ENCODE measurements at places on chromosomes 7 and 10.

- no peak for DNase-seq
Observed at GRCh38 chr7:146319629-146320028, 203.0 kb downstream of the CNTNAP2 start.

- no peak for DNase-seq
Observed at GRCh38 chr10:77899690-77900089, 26.9 kb downstream of the DLG5 start.

GRCh38 chr7:103766660-103767059, 222.8 kb downstream of the RELN start:
- no peak for DNase-seq

DNA sequence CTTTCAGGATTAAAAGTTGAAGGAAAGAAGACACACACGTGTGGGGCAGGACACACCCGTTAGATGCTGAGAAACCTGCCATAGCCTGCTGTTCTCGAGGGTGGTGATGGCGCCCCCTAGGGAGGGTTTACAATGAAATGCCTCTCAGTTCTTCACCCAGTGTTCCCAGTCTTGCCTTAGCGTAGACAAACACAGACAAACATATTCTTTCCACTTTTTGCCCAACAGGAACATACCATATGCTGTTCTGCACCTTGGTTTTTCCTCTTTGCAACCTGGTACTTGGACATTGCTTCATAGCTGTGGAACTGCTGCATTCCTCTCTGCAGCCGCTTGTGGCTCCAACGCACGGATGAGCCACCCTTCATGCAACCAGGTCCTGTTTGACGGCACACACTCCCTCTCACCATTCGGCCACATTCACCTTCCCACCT, 23.3 kb upstream of the HSPA12A start:
- DNase-seq = no peak

GRCh38 chr10:47179291-47179647, 120.7 kb upstream of the GDF10 start:
- DNase-seq = no peak

DNA sequence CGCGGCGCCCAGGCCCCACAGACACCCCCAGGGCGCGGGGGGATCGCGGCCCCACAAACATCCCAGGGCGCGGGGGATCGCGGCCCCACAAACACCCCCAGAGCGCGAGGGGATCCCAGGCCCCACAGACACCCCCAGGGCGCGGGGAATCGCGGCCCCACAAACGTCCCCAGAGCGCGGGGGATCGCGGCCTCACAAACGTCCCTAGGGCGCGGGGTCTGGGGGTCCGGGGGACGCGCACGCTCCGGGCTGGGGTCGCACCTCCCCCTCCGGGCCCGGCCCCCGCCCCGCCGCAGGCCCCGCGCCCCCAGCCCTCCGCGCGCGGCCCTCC, 382 bp downstream of the DIP2C start:
- no peak for DNase-seq

All from stimulated activated CD4-positive, alpha-beta T cell treated with anti-CD3 and anti-CD28 coated beads, Interleukin-1b, Interleukin-23, amount 100 ng/mL, for 24 hours (primary cell).